Fibroblast of skin of right quadriceps (primary cell): ENCODE measurements at places on chromosomes 5 and 9.

DNA sequence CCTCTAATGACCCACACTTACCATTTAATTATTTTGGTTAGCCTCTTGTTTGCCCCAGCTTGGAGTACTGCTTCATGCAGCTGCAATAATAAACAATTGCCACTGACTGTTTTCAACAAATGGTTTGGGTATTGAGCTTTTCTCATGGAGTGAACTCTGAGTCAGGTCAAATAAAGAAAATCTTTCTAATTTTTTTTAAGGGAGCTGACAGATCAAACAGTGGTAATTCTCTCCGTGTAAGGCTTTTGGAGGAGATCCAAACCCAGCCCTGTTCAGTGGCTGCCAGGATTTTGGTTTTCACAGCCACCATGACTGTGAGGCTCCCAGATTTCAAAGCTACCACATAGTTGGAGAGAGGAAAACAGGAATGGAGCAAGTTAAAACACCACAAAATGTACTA lies 110.7 kb upstream of the EFNA5 start:
- DNase-seq, result peak; percentile 11

GRCh38 chr9:5416953-5417352 lies 20.8 kb downstream of the PLGRKT start:
- no peak for DNase-seq

DNA sequence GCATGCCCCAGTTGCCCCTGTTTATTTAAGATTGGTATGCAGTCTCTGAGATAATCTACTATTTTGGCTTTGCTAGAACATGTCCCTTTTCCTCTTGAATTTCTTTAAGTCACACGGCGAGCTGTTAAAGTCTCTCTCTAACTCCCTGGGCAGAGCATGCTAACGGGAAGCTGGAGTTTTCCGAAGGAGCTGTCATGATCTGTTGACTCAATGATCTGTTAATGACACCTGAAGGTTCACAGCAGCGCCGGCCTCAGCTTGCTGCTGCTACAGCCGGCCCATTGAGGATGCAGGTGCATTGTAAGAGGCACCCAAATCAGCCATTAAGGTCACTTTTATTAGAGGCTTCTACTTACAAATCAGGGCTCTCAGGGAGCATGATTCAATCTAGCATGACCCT lies 1203.4 kb downstream of the MAT2B start:
- DNase-seq, result no peak

GRCh38 chr9:121279776-121280388 lies 11.9 kb downstream of the GSN start:
- no peak for DNase-seq

- DNase-seq, result no peak
Measured at GRCh38 chr9:98743329-98743728, 34.6 kb upstream of the GABBR2 start.

DNA sequence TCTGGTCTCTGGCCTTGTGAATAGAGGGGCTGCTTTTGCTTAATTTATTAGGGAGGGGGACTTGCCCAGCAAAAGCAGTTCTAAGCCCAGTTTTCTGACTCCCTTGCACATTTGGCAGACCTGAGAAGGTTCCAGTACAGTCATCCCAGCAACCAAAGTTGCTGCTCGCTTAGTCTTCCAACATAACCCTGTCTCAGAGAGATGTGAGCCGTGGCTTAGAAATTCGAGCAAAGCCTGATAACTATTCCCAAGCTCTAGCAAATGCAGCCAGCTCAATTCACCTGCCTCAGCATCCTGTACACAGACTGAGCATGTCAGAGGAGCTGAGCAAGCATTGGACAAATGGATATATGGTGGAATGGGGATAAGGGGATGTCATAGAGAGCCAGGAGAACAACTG lies 401.9 kb downstream of the SPOCK1 start:
- no peak for DNase-seq

GRCh38 chr9:97536480-97536879 lies 35.0 kb downstream of the TMOD1 start:
- no peak for DNase-seq

GRCh38 chr9:20898885-20899554 lies 132.4 kb downstream of the HACD4 start:
- DNase-seq, result no peak

GRCh38 chr5:73215531-73215890 lies 42.5 kb downstream of the TMEM174 start:
- no peak for DNase-seq

DNA sequence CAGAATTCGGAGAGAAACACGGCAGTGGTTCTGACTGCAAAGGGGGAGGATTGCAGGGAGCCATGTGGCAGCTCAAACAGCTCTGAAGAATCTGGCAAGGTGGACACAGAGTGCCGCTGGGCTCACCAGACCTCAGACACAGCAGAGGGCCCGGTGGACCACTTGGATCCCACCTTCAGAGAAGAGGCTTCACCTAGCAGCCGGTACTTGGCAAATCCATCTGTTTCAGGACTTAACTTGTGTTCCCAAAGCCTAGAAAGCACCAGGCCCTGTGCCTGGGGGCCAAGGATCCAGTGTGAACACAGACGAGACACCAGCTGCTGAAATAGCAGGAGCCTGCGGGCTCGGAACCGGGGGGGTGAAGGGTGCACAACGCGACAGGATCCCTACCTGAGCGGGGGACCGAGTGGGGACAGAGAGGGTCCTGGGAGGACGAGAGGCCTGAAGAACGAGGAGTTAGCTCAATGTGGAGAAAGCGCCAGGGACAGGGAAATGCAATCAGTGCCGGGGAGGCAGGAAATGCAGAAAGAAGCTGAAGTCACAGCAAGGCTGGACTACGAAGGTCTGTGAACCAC lies 44.6 kb downstream of the BTNL9 start:
- no peak for DNase-seq

- peak; percentile 74 for DNase-seq
Measured at GRCh38 chr5:68343421-68343826, 127.9 kb downstream of the PIK3R1 start.

DNA sequence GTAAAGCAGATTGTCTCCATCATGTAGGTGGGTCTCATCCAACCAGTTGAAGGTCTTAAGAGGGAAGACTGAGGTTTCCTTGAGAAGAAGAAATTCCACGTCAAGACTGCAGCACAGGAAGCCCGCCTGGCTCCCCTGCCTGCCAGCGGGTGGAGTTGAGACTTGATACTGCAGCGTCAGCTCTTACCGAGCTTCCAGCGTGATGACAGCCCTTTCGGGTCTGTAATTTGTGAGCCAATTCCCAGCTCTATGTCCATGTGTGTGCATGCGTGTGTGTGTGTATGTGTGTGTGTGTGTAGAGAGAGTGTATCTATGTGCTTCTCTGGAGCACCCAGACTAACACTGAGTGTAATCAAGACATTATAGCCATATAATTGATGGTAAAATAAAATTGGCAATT lies 379.7 kb upstream of the IRX2 start:
- DNase-seq, result no peak

DNA sequence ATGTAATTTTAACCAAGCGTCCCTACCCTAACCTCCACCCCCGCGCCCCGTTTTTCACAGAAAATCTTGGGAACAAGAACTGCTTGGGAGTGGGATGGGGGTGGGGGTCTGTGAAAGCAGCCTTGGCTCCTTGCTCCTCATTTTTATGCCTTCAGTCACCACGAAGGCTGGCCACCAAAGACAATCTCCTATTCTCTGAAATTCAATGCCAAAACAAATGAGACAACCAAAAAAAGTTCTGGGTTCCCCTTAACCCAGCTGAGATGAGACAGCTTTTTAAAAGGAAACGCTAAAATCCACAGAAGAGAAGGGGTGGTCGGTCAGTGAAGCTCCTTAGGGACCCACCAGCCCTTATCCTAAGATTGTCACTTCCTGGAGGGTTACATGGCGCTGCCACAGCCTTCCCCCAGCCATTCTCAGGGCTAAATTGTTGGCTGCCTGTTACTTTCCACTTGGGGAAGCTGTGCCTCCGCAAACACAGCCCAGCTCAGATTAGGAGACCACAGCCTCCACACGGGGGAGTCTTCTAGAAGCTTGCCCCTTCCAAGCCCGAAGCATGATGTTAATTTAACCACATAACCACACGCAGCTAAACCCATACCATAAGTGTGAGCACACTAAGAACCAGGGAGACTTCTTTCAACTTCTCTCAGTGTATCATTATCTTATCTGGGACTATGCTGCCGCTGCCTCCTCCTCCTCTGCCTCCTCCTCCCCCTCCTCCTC lies 136.3 kb downstream of the FOXD1 start:
- DNase-seq, result peak; percentile 99

GRCh38 chr9:20760246-20760891 lies 76.3 kb downstream of the FOCAD start:
- DNase-seq, result no peak

DNA sequence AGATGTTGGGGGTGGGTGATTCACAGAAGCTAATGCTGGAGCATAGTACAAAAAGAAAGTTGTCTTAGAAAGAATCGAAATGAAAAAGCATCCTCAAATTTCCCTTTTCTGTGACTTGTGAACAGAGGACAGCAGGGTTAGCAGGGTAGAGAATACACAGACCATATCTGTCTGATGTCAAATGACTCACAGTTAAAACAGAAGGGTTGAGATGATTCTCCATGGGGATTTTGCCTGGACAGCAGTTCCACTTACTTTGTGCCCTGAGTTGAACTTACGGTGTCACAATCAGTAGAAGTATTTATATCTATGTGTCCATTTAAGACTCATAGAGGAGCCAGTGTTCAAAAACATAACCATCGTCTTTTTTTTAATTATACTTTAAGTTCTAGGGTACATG lies 801.6 kb downstream of the KCTD16 start:
- no peak for DNase-seq

GRCh38 chr5:77008413-77008812 lies 21.8 kb upstream of the AGGF1 start:
- no peak for DNase-seq

DNA sequence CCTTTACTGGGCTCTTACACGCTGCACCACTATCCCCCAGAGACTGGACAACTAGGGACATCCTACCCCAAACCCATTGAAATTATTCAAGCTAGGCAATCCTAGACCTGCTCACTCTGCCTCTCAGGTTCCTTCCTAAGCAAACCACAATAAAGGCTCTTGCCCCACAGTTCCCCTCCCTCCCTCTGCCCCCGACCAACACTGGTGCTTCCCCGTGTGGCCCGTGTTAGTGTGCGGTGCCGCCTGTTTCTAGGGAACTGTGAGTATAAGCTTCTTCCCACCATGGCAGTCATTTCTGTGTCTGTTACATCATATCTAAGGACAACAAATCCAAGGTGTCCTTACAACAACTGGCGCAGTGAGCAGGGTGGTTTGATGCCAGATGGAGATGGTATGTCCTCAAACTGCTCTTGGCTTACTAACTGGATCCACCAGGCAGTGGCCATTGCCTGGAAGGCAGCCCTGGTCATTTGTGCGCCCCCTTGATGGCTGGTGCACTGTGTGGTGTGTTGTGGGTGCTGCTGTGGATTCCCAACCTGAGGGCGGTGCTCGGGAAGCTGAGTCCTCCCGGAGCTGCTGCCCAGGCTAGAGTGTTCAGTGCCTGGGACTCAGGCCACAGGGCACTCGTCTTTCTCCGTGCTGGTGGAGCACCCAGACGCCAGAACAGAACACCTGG lies 8.4 kb upstream of the MXD3 start:
- DNase-seq, result no peak

- DNase-seq, result peak; percentile 66
Measured at GRCh38 chr9:111427186-111427585, 57.0 kb downstream of the ECPAS start.

- no peak for DNase-seq
Measured at GRCh38 chr9:101677861-101678260, 60.6 kb downstream of the GRIN3A start.

GRCh38 chr5:61055434-61056006 lies 106.7 kb downstream of the SMIM15 start:
- peak; percentile 56 for DNase-seq

DNA sequence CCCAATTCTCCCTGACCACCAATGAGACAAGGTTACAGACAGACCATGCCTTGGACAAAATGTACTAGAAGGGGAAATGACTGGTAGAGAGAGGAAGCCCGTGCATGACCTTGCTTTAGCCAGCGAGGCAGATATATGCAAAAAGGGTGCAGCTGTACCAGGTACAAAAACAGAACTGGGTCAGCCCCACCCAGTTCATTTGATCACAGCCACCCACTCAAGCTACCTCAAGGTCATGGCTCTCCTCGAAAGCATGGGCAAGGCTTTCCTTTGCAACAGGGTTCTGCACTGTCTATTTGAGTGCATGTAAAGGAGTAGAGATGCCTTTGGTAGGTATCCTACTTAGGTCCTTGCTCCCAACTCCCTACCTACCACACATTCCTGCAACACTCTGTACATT lies 33.3 kb downstream of the TLE1 start:
- no peak for DNase-seq

DNA sequence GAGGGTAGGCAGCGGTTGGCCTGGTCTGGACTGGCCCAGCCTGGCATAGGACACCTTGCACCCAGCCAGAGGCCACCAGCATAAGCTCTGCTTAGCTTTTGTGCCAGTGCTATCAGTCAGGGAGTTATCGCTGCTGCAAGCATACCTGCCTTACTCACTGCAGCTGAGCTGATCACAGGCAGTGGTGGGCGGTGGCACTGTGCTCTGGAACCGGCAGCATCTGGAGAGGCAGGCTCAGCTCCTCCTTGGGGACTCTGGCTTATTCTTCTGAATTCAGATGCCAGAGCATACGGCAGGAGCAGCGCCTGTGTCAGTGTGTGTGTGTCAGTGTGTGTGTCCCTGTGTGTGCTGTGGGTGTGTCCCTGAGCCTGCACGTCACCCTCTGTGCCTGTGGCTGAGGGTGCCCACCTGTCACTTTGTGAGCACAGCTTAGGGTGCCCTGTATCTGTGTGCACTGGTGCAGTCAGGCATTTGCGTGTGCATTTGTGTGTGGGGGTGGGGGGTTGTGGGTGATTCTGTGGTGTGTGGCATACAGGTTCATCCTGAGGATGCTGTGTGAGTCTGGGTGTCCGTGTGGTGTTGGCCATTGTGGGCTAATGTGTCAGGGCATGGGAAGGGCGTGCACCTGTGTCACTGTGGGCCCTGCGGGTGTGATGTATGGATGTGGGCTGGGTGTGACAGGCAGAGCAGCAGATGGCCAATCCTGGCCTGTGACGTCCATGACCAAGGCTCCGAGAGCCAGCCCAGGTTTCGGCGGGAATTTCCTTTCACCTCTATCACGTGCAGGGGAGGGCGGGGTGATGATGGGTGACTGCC lies 23.5 kb downstream of the LMX1B start:
- no peak for DNase-seq

DNA sequence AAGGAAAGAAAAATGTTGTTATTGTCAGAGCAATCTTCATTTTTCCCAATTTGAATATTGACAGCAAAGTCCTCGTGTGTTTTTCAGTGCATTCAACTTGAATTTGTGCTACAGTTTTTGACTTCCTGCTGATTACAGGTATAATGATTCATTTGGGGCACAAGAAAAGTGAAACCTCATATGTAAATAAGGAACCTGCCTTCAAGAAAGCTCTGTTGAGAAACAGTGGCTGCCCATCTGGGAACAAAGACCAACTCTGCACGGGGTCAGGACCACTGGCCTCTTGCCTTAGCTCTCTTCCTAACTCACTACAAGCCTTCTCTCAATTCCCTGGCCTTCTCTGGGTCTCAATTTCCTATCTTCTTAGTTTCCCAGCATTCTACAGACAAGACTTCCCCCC lies 21.0 kb downstream of the TIMD4 start:
- no peak for DNase-seq

- DNase-seq, result peak; percentile 33
Measured at GRCh38 chr9:37329576-37329975, 92.9 kb upstream of the GRHPR start.

- DNase-seq, result no peak
Measured at GRCh38 chr9:138118601-138119071, 241.1 kb downstream of the CACNA1B start.
